ENCODE measurements at places on chromosomes 6 and 20.

- DNase-seq, result no peak
Observed at GRCh38 chr20:45253261-45253660, 1.1 kb downstream of the SLPI start.

GRCh38 chr6:149249370-149250357 is 67.8 kb upstream of the TAB2 start:
- DNase-seq, result no peak

- no peak for DNase-seq
Observed at GRCh38 chr6:92121228-92121627, 1298.1 kb downstream of the EPHA7 start.

- DNase-seq, result no peak
Observed at GRCh38 chr6:24922170-24922569, 13.6 kb downstream of the RIPOR2 start.

GRCh38 chr6:144008120-144008811 is at the start of gene PLAGL1:
TSS of gene PLAGL1 (minus strand) at chr6:144008259. CDS start at chr6:143948136, 60,123 bp downstream.
- DNase-seq, result peak; percentile 25

Data from progenitor cell of endocrine pancreas (in vitro differentiated cells).